ENCODE measurements at places on chromosomes 5 and 9.

- DNase-seq: no peak
These were observed 3.1 kb downstream of the GFRA3 start for GRCh38 chr5:138271281-138271680.

DNA sequence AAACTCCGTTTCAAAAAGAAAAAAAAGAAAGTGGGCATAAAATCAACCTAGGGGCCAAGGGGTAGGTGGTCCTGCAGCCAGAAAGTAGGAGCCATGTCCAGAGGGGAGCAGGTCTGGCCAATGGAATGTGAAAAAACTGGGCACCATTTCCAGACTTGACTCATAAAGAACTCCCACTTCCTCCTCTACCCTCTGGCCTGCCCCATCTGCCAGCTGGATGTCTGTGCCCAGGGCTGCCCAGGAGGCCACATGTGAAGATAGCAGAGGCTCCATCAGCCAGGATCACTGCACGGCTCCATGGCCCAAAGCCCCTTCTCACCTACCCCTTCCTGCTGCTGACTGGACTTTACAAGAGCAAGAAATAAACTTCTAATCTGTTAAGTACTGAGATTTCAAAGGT lies 42.1 kb upstream of the EEIG1 start:
- DNase-seq: no peak

GRCh38 chr9:129253803-129254381 lies 75.8 kb upstream of the IER5L start:
- no peak for DNase-seq

GRCh38 chr9:127883959-127884358 lies 6.5 kb upstream of the AK1 start:
- DNase-seq: no peak

- no peak for DNase-seq
These were observed 21.8 kb upstream of the PRUNE2 start for GRCh38 chr9:76927540-76928240.

DNA sequence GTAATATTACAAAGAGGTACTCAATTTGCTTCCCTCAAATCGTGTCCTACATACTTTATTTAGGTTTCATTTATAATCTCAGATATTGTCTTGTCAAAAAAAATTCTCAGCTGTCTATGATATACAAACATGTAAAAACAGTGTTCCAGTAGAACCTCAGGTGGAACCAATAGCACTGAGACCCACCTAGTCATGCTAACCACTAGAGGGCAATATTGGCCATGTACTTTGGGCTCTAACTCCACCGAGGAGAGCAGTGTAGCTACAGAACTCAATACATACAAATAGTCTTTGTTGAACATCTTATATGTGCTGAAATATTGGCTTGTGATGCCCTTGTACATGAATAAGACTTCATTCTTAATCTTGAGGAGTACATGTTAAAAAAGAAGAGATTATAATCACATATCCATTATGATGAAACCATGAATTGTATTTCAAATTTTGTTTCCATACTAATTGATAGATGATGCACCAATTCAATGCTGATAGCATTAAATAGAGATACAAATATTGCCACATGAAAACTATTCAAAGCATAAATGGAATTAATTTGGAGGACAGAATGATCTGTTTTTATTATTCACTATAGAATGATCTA lies 71.2 kb upstream of the CNTLN start:
- DNase-seq: peak; percentile 52

DNA sequence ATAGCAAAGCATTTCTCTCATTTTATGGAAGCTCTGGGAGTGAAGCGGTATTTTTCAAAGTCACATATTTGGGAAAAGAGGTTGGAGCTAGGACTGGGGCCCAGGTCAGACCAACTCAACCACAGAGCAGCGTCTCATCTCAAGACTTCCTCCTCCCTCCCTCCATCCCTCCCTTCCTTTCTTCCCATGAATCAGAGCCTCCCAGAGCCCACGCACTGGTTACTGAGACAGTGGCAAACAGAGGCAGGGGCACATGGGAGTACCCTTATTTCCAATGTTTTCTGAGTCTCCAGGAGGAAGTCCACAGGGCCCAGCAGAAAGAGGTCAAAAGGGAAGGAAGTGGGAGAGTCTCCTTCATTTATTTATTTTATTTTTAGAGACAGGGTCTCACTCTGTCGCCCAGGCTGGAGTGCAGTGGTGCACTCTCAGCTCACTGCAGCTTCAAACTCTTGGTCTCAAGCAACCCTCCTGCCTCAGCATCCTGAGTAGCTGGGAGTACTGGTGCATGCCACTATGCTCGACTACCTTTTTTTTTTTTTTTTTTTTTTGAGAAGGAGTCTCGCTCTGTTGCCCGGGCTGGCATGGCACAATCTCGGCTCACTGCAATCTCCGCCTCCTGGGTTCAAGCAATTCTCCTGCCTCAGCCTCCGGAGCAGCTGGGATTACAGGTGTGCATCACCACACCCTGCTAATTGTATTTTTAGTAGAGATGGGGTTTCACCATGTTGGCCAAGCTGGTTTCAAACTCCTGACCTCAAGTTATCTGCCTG lies 52.5 kb upstream of the CDKN2AIPNL start:
- no peak for DNase-seq

GRCh38 chr9:120307599-120307998 lies 272.4 kb downstream of the CDK5RAP2 start:
- no peak for DNase-seq

GRCh38 chr9:2494562-2494961 lies 127.0 kb upstream of the VLDLR start:
- no peak for DNase-seq

DNA sequence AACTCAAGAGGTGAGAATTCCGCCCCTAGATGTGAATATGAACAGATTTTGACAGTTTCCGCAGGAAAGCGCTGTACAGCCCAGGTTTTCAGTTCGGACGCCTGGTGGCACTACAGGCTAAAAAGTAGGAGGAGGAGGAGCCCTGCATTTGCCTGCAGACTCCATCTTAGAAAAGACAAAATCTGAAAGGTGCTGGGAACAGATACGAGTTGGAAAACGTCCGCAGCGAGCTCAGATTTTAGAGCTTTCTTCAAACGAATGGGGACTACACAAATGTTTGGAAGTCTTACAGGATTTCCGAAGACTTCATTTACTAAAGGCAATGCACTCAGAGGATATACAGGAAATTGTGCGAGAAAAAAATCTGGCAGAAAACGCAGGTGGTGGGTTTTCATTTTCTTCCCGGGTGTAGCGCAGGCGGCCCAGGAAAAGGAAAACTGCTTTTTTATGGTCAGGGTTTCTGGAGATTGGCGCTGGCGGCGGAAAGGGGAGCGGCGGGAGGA lies 9.9 kb upstream of the PCDHB2 start:
- no peak for DNase-seq

DNA sequence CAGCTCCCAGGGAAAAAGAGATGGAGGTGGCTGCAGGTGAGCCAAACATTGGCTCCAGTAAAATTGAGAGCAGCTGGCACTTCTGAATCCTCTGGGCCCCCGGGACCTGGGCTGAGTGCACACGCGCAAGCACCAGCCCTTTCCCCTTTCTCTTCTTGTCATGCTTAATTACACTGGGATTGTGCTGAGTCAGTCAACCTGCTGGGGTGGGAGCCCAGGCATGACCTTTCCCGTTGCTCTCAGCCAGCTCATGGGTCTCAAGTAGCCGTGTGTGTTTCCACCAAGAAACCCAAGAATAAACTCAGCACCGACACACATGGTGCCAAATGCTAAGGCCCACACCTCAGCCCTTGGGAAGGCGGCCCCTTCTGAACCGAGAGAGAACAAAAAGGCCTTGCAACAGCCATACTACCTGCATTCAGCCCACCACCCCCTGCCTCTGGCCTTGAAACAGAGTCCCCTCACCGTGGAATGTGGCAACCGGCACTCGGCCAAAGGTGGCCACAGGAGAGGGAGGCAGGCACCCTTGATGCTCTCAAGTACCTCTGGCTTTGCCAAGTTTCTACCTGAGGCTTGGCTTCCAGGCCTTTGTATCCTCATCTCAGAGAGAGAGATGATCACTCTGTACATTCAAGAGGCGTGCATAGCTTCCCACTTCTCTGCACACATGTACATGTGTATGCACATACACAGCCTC lies 28.1 kb downstream of the SLIT3 start:
- DNase-seq: no peak

GRCh38 chr5:115624994-115625393 lies 842 bp downstream of the TMED7 start:
- DNase-seq: no peak

GRCh38 chr5:78574131-78574673 lies 74.4 kb downstream of the LHFPL2 start:
- DNase-seq: no peak

- DNase-seq: no peak
These were observed 319.3 kb upstream of the CHD1 start for GRCh38 chr5:99248066-99248465.

- no peak for DNase-seq
These were observed 67.3 kb downstream of the DMRT2 start for GRCh38 chr9:1117439-1117838.

DNA sequence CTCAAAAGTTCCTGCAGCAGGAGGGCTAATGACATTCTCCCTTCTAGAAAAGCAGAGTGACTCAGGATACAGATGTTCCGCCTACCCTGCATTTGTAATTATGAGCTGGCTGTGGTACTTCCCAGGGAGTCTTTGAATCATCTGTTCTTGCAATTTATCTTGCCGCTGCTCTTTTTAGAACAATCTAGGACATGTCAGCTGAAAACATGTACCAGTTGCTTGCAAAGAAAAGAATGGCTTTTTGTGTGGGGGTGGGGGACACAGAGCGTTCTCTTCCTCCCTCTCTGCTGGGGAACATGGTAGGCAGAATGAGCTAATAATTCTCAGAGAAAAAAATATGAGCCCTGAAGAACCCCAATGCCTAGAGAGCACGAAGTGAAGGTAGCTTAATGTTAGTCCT lies 51.7 kb upstream of the TUT7 start:
- DNase-seq: no peak

DNA sequence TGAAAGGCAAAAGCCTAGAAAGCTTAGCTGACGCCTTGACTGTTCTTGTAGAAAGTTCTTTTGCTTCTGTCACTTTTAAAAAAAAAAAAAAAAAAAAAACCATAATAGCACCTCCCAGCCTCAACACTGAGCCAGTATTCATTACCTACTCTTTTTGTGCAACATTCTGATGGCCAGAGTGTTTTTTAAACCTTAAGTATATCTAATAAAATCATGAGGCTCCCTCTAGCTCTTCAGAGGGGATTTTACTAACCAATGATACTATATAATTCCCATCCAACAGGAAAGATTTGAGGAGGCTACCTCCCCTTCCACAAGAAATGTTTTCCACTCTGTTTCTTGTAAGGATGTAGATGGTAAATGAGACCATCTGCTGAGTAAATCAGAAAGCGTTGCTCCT lies 3.9 kb downstream of the BNC2 start:
- DNase-seq: no peak

DNA sequence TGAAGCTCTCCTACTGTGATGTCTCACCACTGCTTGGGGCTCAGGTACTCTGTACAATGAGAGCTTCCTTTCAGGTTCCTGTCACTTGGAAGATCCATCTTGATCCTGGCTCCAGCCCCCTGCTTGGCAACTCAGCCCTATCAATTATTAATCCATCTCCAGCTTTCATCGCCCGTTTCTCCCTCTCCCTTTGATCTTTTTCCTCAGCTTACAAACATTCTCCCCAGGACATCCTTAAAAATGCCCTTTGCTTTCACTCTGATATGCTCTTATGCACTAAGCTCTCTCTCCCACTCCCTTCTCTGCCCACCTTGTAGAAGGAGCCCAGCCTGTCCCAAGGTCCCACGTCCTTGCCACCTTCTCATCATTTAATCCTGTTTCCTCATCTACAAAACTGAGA lies 109.0 kb downstream of the FRMD3 start:
- DNase-seq: no peak

DNA sequence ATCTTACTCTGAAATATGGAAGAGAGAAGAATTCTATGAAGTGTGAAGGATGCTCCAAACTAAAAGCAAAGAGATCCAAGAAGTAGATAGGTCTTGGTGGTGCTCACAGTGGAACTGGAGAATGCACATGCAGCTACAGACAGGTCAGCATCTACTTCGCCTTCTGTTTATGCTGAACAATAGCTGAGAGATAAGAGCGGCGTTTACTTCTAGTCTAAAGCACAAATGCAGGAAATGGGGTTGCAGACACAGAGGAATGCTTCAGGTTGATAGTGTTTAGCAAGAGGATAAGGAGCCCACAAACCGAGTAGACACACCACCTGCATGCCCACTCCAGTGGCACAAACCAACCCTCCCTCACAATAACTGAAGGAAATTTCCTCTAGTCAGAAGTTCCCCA lies 180.0 kb upstream of the RGMB start:
- no peak for DNase-seq

DNA sequence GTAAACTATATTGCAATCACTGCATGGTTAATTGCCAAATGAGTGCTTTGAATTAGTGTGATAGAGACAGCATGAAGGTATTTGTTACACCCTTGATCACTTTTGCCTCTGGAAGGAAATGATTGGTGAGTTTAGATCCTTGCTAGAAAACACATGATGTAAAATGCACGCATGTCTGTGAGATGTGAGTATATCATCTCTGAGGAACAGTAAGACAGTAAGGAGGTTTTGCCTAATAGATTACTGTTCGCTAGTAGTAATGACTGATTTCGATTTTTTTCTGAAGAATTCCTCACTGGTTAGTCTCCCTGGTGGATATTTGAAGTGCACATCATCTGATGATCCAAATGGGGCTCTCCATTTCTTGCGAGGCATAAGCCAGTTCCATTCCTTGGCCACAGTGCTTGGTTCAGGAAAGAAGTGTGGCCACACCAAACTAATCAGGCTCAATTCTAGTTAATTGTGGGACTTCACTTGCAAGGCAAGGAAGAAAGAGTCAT lies 156.4 kb upstream of the ADRA1B start:
- DNase-seq: no peak

DNA sequence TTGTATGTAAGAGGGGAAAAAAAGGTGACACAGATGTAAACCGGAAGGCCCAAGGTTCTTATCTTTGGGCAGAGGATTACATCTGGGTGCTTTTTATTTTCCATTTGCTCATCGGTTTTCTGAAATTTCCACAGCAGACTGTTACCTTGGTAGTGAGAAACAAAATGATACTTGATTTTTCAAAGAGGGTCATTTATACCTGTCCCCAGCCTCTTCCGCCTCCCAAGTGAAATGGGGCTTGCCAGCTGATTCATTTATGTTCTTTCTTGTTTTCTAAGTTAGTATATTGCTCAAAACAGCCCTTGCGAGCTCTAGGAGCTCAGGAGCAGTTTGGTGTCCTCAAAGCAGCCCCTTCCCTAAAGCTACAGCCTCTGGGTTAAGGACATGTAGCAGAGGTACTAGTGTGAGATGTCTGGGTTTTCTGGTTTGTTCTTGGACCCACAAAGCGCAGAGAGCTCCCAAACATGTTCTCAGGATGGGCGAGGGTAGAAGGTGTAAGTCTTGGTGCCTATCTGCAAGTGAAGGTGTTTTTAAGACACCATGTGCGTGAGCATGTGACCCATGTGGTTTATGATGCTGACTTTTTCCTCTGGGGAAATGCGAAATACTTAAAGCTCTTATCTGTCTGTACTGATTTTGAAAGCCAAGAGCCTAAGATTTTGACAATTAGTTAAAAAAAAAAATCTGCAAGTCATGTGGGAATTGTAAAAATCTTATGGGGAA lies 38.3 kb downstream of the DAPK1 start:
- no peak for DNase-seq

Measured in NCI-H2107 (cell line).